Ascending aorta (tissue), 2 donors: ENCODE measurements at places on chromosomes 6 and 20.
A peak's percentile ranks its signal among the peaks of the same experiment; 100 is the strongest.

- no peak for DNase-seq
Observed at GRCh38 chr6:106501960-106502371, 127.3 kb downstream of the RTN4IP1 start.

- DNase-seq: no peak
Observed at GRCh38 chr6:122734529-122735395, 44.8 kb upstream of the FABP7 start.

DNA sequence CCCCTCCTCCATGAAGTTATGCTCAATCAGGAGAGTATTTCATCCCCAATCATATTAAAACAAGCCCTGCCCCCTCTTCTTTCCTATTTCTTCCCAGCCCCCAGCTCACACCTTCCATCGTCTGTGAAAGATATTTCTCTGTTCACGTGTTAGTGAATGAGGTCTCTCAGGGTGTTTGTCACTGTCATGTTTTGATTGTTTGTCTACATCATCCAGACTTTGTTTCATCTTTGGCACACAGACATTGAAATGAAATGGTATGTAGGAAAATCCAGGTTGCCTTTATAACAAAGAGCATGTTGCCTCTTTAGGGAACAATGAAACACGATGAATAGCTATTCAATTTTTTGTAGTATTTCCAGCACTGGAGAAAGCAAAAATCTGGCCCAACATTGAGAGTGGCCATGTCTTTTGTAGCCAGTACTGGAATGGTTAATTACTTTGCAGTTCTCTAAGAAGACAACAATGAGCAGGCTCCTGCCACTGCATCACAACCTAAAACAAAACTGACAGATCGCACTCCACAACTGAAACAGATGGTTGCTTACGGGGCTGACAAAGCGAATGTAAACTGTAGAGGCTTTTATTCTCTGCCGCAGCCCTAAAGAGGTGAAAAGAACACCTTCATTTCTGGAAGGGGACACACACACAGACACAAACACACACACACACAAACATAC lies 543.6 kb upstream of the CITED2 start:
- no peak for DNase-seq

DNA sequence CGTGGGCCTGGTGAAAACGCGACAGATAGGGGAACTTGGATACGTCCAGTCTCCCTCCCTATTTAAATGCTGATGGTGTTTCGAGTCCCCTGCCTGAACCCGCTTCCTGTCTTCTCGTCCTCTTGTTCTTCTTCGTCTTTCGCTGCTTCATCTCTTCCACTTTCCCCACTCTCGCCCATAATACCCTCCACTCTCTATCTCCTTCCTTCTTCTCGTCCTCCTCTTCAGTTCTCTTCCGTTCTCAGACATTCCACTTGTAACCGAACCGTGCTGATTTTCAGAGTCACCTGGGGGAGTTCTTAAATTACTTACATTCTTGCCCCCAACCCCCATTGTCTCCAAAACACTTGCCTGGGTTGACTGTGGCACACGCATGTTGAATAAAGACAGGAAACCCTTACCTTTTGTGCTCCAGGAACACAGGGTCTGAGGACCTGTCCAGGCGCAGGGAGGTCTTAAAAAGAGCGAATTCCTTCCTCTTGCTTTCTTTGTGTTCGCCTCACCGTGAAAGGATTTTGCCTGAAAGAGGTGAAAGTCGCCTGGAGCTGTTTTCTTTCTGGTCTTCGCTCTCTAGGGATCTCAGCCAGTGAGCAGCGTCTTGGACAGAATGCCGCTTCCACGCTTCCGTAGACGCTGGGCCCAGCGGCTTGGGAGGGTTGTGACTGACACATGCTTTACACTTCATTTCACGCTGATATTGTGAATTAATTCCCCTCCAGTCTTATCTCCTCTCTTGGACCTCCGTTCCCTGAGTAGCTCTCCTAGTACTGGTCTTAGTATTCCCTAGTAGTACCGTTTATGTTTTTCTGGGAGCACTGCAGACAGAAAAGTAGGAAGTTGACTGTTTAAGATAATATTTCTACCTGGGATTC lies 184.0 kb downstream of the GPX5 start:
- no peak for DNase-seq

DNA sequence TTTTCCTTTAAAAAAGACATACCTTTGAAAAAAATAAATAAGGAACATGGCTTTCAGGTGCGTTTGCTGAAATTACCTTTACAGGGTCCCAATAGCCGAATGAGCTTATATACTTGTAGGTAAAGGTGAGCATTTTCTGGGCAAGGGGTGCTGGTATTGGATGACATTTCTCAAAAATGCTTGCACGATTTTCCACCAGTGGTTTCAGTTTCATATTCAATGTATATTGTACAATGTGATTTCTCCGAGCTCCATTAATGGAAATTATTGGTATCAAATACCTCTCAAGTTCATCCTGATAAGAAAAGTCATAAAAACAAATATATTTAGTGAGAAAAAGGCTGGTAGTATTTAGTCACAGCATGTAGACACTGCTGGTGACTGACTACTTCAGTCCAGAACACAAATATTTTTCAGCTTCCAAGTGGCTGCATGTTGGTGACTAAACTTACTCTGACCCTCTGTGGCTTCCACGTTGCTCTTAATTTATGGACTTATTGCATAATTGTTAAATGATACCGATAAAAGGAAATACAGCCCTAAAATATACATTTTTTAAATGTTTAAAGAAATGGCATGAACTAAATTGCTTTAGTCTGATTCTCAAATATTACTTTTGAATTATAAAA lies 32.9 kb upstream of the ZBTB24 start:
- DNase-seq: no peak

DNA sequence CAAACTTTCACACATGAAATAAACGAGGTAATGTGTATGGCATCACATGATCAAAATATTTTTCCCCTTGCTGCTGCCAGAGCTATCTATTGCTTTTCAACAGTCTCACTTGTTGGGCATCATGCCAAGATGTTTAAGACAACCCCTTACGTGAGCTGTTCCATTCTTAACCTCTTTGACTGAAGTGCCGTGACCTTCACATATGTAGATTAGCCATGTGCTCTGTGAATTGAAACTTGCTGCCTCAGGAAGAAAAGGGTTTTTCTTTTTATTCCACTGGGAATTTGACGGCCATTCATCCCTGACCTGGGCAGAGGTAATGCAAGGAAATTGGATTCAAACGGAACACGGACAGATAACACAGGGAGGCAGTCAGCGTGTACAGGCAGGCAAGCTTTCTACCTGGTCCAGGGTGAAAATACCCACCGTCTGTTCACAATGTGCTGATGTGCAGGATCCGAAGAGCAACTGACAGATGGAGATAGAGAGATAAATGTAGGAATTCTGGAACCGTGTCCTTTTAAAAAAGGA lies 14.2 kb downstream of the ARID1B start:
- DNase-seq: no peak

- no peak for DNase-seq
Observed at GRCh38 chr6:75419416-75419815, 74.2 kb downstream of the FILIP1 start.

DNA sequence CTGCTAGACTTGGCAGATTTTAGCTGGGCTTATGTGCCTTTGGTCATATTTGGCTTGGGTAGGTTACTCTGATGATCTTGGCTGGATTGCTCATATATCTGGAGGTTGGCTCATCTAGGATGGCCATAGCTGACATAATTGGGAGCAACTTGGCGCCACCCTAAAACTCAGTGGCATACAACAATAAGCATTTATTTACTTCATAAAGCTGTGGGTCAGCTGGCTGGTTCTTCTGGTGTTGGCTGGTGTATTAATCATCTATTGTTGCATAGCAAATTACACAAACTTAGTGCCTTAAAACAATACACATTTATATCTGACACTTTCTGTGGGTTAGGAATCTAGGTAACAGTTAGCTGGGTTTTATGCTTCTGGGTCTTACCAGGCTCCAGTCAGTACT lies 297.3 kb upstream of the JAG1 start:
- no peak for DNase-seq

- DNase-seq: no peak
Observed at GRCh38 chr6:10633216-10633615, 61.2 kb downstream of the C6orf52 start.

DNA sequence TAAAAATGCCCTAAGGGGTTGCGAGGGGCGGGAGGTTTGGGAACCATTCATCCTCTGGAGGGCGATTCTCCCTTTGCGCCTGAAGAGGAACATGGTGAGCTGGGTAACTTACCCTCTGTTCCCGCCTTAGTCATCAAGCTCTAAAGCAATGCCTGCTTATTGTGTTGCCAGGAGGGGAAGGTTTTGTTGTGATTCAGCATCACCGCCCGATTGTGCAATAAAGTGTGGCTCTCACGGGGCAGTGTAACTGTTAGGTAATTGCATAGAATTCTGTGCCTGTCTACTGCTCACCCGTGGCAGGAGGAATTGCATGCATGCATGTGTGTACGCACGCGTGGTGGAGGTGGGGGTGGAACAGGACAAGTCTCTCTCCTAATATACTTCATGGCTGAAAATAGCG lies 95.5 kb upstream of the AGPAT4 start:
- no peak for DNase-seq

DNA sequence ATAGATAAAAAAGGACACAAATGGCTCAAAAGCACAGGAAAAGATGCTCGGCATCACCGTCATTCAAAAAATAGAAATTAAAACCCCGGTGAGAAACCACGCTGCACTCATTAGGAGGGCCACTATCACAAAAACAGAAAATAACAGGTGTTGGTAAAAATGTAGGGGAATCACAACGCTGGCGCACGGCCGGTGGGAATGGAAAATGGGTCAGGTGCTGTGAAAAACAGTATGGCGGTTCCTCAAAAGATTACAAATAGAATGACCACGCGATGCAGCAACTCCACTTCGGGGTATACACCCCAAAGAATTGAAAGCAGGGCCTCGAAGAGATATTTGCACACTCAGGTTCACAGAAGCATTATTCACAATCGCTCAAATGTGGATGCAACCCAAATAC lies 28.3 kb downstream of the NPEPL1 start:
- peak; percentile 24 for DNase-seq

DNA sequence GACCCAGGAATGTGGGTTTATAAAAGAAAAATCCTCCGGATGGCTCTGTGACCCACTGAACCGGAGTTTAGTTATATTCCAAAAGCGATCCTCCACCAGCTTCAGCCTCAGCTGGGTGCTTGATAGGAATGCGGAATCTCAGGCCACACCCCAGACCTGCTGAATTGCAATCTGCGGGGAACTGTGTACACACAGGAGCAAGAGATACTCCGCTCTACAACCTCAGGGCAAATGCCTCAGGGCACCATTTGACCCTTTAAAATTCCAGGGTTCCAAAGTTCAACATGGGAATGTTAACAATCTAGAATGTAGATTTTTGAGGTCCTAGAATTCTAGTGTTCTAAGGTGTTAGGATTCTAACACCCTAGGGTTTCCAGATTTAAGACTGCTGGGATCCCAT lies 10.8 kb downstream of the BPIFA2 start:
- no peak for DNase-seq

DNA sequence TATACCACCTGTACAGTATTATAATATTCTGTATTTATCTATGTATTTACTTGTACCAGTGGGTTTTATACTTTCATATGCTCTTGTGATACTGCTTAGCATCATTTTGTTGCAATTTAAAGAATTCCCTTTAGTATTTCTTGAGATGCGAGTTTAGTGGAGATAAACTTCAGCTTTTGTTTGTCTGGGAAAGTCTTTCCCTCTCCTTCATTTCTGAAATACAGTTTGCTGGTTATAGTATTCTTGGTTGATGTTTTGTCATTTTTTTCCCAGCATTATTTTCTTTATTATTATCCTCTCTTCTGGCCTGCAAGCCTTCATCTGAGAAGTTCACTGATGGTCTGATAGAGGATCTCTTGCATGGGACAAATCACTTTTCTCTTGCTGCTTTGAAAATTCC lies 136.6 kb upstream of the MCHR2 start:
- DNase-seq: no peak

- DNase-seq: no peak
Observed at GRCh38 chr20:7741866-7742265, 198.4 kb downstream of the HAO1 start.

DNA sequence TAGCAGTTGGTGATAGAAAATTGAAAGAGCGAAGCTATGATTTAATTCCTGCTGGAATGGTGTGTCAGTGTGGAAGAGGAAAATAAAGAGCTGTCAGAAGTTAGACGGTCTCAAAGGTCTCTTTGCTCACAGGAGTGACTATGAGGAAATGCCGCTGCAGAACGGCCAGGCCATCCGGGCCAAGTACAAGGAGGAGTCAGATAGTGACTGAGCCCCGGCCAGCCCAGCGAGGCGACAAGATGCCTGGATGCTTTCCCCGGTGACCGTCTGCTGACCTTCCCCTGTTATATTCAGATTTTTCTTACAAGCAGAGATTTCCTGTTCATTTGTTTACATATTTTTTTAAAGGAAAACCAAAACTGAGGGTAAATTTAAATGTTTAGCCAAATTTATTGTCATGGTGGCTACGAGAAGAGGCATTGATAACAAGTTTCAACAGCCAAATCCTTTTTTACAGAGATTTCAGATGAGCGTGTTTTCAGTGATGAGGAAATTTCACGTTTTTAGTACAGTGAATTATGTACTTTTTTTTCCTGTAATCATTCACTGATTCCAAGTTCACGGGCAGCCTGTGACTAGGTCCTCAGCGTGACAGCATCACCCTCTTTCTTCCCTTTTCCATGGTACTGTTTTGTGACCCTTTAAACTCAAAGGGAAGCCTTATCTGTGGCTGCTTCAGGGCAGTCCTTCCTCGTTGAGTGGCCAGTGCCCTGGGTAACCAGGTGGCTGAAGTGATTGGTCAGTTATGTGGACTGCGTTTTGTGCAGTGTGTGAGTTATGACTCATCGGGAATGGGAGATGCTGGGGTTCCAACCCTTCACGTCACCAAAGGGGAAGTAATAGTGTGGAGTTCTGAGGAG lies 12.6 kb downstream of the DYNLT1 start:
- DNase-seq: peak; percentile 85

DNA sequence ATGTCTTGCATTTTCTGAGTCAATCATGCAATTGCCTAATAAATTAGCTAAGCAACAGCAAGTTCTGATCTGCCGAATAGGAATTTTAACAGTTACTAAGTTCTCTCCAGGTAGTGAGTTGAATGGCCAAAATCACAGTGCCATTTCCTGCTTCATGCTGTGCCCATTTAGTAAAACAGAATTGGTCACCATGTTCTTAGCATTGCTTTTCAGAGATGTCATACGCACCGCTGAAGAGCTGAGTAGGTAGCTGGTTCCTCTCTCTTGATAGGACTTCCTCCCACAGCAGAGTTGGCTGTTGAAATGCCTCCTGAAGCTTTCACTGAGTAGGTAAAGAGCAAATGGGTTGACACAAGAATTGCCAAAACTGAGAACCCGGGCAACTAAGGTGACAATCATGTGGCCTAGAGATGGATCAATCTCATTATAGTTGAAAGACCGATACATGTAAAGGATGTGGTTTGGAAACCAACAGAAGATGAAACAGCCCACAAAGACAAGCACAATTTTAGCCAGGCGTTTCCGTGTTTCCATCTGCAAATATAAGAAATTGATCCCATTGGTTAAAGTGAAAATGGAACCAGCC lies 57.1 kb upstream of the GJE1 start:
- no peak for DNase-seq

GRCh38 chr6:170278743-170279094 lies 12.2 kb downstream of the DLL1 start:
- DNase-seq: no peak

DNA sequence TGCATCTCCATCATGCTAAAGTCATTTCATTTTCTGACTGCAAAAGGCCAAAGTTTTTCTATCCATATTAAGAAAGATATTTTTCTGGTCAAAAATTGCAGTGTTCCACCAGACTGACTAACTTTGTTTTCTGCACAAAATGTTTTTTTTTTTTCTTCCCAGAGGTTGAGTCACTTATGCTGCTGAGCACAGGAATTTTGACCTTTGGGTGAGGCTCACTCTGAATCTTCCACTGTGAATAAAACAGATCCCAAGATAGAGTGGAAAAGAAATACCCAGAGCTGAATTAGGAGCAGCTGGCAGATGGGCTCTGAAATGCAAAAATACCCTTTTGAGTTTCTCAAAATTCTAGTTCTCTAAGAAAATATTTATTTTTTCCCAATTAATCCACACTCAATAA lies 996.8 kb downstream of the KIF16B start:
- no peak for DNase-seq
